IPS DF 6.9 (cell line): ENCODE measurements at places on chromosomes 13 and 19.

DNA sequence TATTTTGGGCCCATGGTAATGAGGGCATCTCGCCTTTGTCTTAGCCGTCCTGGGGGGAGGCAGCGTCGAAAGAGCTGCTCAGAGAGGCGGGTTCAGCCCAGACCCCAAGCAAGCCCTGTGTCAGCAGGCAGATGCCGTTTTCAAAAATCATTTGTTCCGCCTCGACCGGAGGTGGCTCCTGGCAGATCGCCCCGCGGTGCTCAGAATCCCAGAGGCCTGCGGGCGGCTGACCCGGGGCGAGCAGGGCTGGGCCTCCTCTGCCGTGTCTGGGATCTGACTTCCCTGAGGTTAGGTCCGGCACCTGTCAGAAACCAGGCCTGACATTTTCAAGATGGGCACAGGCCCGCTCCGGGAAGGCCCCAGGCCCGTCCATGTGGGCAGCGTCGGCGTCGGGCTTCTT, 36.1 kb downstream of the CRTC1 start:
- no peak for DNase-seq

DNA sequence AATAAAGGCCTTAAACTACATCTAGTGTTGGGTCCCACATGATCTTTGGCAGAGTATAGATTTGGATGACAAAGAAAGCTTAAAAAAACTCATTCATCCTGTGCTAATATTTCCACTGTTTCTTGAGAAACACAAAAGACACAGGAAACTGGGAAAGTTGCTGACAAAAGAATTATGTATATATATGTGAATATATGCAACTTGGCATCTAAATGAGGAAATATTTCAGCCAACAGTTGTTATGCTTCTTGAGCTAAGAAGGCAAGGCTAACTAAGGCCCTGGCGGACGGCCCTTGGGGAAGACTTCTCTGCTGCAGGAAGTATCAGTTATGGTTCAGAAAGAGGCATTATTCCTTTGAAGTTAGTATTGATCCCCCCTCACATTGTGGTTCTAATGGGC, 491.8 kb downstream of the DIAPH3 start:
- no peak for DNase-seq

DNA sequence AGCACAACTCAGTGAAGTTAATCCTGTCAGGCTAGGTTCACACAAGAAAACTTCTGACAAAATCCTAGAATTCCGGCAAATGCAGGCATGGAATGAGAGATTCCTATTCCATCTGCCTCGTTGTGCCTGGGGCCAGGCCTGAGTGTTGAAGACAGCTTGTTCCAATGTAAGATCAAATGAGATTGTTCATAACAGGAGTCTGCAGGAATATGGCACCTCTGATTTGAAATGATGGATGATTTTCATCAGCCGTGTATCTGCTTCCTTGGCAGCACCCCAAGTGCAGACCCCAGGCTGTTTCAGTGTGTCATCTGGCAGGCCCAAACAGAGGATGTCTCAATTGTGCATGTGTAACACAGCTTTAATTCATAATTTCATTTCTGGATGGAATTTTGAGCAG, 35.3 kb upstream of the SACS start:
- no peak for DNase-seq

- DNase-seq, result no peak
Observed at GRCh38 chr19:46659151-46660007, 1.6 kb downstream of the DACT3 start.

- no peak for DNase-seq
Observed at GRCh38 chr13:73939071-73939380, 195.2 kb downstream of the KLF12 start.

GRCh38 chr13:89029062-89029461, 1357.9 kb downstream of the SLITRK5 start:
- DNase-seq, result no peak

DNA sequence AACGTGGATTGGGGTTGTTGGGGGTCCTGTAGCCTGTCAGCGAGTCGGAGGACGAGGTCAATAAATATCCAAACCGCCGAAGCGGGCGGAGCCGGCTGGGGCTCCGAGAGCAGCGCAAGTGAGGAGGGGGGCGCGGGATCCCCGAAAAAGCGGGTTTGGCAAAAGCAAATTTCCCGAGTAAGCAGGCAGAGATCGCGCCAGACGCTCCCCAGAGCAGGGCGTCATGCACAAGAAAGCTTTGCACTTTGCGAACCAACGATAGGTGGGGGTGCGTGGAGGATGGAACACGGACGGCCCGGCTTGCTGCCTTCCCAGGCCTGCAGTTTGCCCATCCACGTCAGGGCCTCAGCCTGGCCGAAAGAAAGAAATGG, 754 bp upstream of the SIX5 start:
- DNase-seq, result no peak

DNA sequence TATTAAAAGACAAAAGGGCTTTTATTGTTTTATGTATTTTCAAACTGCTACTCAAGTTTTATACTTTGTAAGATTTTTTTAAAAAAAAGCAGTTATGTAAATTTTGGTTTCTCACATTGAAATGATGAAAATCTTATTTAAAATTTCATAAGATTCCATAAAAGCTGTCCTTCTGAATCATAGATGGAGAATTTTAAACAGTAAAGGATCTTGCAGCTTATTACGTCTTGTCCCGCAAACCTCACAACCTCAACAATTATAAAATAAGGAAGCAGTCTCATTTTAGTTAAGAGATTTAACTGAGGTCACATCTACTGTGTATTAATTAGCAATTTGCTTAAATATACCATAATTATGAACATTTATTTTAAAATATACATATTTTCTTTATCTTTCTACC, 581.0 kb upstream of the SPRY2 start:
- DNase-seq, result no peak

GRCh38 chr19:12293777-12294248, 870 bp downstream of the ZNF44 start:
- no peak for DNase-seq
